Right kidney (tissue), 9 donors: ENCODE measurements at places on chromosomes 7 and 10.
A peak's percentile ranks its signal among the peaks of the same experiment; 100 is the strongest.

GRCh38 chr7:824664-825063, 7.6 kb upstream of the SUN1 start:
- no peak for DNase-seq

GRCh38 chr7:28005847-28006231, 174.8 kb downstream of the JAZF1 start:
- DNase-seq = no peak

GRCh38 chr10:62057850-62058249, 156.4 kb downstream of the ARID5B start:
- no peak for DNase-seq

DNA sequence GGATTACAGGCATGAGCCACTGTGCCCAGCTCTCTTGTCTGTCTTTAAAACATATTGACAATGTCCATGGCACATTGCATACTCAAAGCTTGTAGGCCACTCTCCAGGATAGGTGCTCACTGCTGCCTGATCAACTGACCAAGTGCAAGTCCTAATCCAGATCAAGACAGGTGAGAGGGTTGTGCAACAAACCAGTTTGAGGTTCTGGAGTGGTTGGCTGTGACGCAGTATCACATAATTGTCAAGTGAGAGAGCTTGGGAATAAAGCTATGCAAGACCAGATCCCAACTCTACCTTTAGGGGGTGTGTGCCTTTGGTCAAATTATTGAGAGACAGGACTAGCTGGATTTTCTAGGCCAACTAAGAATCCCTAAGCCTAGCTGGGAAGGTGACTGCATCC, 43.0 kb upstream of the OPN4 start:
- no peak for DNase-seq

DNA sequence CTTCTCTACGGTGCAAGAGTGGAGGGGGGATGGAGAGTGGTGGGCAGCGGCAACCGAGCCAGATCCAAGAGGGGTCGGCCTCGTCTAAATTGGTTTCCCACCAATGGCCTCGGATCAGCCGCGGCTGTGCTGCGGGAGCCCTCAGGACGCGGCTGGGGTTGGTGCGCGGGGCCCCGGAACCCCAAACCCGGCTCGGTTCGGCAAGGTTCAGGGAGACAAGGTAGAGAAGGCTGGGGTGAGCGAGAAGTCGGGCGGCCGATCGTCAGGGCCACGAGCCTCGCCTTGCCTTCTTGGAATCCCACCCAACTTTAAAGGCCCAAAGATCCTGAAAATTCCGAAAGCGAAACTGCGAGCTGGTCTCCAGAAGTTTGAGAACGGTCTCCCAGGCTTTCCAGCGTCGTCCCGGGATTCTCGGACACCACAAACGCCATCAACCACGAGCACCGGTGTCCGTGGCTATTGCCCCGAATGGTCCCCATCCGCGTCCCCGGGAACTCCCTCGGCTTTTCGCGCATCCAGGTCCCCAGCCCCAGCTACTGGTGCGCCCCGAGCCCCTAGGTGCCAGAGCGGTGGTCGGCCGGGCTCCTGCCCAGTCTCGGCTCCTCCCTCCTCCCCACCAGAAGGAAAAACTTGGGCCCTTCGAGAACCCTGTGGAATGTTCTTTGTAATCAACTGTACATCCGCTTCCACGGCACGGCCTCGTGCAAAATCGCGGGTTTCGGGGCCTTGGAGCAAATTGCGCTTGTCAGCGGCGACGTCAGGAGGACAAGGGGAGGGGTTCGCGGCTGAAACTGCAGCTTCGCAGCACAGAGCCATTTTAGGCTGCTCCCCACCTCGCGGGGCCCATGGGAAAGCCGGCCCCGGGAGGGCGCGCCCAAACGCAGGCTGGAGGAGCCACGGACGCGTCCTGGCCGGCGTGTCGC, 3.2 kb downstream of the SFMBT2 start:
- peak; percentile 82 for DNase-seq

GRCh38 chr7:88140947-88141346, 78.9 kb downstream of the SRI start:
- peak; percentile 41 for DNase-seq

GRCh38 chr10:90560331-90560730, 297.5 kb downstream of the HTR7 start:
- DNase-seq = no peak

DNA sequence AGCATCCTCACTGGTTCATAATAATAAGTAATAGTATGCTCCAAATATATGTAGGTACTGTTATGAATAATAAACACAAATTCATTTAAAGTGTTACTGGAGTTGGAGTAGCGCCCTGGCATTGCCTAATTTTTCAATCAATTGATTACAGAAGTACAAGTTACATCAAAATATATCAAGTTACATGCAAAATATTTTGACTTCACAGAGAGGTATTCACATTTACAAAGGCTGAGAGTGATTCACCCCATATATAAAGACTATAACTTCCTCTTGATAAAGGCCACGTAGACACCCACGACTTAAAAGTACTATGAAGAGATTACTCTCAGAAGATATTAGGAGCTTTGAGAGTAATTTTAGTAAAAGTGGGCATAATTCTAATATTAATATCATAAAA, 13.6 kb upstream of the COL17A1 start:
- no peak for DNase-seq

DNA sequence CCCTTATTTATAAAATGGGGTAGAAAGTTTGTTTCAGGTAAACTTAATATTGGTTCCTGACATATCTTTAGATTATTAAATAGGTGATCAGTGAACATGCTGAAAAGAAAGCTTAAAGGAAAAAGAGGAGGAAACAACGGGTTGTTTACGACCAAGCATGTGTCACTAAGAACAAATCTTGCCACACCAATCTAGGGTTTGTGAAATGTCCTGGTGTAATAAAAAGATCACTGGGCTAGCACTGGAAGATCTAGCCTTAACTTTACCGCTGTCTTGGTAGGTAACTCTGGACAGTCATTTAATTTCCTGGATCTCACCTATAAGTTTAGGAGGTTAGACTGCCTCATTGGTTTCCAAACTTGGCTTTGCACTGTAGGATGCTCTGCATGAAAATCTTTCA, 19.0 kb downstream of the VPS26A start:
- no peak for DNase-seq
